Fibroblast of skin of right biceps (primary cell): ENCODE measurements at places on chromosomes 1 and 21.

GRCh38 chr1:178612261-178612660 lies 99.4 kb downstream of the TEX35 start:
- DNase-seq, result peak; percentile 87

- no peak for DNase-seq
Observed at GRCh38 chr1:226372885-226373284, 35.0 kb downstream of the PARP1 start.

- no peak for DNase-seq
Observed at GRCh38 chr1:56199956-56200355, 379.4 kb downstream of the PLPP3 start.

DNA sequence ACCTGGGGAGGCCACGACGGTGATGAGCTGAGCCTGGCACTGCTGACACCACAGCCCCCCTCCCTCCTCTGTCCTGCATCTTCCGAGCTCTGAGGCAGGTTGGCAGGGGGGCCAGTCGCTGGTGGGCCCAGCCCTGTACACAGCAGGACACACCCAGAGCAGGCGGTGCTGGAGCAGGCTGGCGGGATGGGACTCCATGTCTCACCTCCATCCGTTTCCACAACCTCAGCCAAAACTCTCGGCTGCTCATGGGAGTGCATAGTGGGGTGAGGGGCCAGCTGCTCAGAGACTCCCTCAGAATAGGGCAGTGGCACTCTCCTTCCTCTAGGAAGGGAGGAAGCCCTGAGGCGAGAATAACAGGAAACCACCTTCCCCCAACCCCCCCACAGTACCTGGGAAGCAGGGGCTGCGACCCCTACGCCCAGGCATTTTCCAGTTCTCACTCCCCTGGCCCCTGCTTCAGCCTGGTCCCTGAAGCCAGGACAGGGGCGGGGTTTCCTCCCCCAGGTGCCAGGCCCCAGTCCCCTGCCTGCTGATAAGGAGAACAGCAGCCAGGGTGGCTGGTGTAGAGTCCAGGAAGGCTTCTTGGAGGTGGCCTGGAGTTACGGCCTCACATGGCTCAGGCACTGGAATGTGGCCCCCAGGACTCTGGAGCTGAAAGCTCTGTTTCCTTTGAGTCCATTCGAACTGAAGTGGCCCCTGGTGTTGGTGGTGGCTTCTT lies 3.2 kb upstream of the IBA57 start:
- DNase-seq, result peak; percentile 44

- no peak for DNase-seq
Observed at GRCh38 chr1:228275179-228275429, 67.3 kb downstream of the OBSCN start.

DNA sequence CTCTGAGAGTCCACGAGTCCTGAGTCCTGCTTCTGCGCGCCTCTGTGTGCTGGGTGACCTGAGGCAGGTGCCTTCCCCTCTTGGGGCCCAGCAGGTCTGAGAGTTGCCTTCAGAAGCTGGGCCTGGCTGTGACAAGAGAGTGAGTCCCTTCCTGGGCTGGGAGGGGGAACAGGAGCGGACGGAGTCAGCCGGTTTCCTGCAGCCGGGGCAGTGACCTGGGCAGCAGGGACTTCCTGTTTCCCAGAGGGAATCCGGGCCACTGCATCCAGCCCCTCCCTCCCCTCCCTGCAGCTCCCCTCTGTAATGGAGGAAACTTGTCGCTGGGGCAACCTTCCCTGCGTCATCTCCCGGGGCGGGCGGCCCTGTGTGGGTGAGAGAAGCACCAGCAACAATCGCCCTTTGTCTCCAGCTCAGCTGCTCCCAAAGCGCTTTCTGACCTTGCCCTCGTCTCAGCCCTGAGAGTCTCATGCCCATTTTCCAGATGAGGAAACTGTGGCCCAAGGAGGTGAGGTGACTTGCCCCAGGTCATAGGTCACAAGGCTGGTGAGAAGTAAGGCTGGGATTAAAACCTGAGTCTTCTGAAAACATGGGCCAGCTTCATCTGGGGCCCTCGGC lies 61.1 kb downstream of the SDC3 start:
- peak; percentile 16 for DNase-seq

- DNase-seq, result no peak
Observed at GRCh38 chr1:172952516-172952915, 98.2 kb downstream of the TNFSF18 start.

- DNase-seq, result peak; percentile 27
Observed at GRCh38 chr1:91552091-91552490, 51.4 kb downstream of the CDC7 start.

DNA sequence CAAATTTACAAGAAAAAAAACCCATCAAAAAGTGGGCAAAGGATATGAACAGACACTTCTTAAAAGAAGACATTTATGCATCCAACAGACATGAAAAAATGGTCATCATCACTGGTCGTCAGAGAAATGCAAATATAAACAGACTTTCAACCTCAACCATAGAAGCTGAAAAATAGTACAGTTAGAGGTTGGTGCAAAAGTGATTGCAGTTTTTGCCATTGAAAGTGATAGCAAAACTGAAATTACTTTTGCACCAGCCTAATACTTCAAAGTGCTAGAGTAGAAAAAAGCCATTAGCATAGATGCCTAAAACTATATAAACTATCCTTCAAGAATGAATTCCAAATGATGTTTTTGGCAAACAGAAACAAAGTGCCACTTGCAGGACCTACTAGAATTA lies 365.8 kb upstream of the DPYD start:
- no peak for DNase-seq
